Activated CD8-positive, alpha-beta T cell treated with anti-CD3 and anti-CD28 coated beads for 36 hours (primary cell): ENCODE measurements at places on chromosomes 3 and 15. TPM values are rescaled to one million over a fixed set of nuclear protein-coding genes. Genes with fewer than 3 reads are reported as not detected.

The PAQR5 gene
- not detected for total RNA-seq

The ZNF80 gene
- total RNA-seq = 1.8 TPM

The MESP2 gene
- total RNA-seq = not detected

The RAB27A gene
- total RNA-seq = 122 TPM

The THUMPD3 gene
- total RNA-seq = 66.3 TPM

The XYLB gene
- total RNA-seq = 4.4 TPM

The TMEM44 gene
- 5.0 TPM for total RNA-seq

The STXBP5L gene
- total RNA-seq = not detected

The PLCL2 gene
- total RNA-seq = 19.4 TPM

The OXTR gene
- total RNA-seq = 1.1 TPM

The DUOXA2 gene
- total RNA-seq = not detected

The CDCP1 gene
- 0.36 TPM for total RNA-seq

The GP5 gene
- 0.72 TPM for total RNA-seq

The MINDY4B gene
- total RNA-seq = not detected

The TM4SF18 gene
- not detected for total RNA-seq

The SLC28A1 gene
- not detected for total RNA-seq

The CD86 gene
- total RNA-seq = 0.43 TPM

The MCCC1 gene
- total RNA-seq = 35.0 TPM

The STARD9 gene
- total RNA-seq = 6.4 TPM

The GOLGA6A gene
- total RNA-seq = not detected

- H3K27me3 ChIP-seq = no peaks in the 10 kb centered on the region
- no peak overlapping the region for H3K27ac ChIP-seq
- DNase-seq = peak; percentile 40
- no peaks in the 10 kb centered on the region for H3K36me3 ChIP-seq
These were observed 131.6 kb downstream of the AQP9 start for GRCh38 chr15:58269455-58270414.

- H3K27me3 ChIP-seq = peaks cover 2% of the 10 kb centered on the region
- no peaks in the 10 kb centered on the region for H3K4me1 ChIP-seq
- H3K36me3 ChIP-seq = peaks cover 8% of the 10 kb centered on the region
These were observed 93.1 kb downstream of the C3orf70 start for GRCh38 chr3:185059766-185060165.

DNA sequence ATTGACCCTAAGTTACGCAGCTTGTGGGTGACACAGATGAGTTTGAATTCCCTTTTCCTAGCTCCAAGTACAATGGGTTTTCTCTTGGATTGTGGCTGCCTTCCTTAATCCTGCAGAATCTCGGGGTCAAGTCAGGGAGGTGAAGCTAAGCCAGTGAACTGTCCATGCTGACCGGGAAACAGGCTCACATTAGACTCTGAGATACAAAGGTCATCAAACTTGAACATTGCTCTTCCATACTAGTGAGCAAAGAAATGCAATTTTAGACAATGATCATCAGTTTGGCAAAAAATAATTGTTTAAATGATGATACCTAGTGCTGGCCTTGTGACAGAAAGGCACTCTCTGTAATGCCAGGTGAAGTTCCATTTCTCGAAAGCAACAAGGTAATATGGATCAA is 31.6 kb downstream of the SLC6A1 start:
- peaks cover 2% of the 10 kb centered on the region for H3K27me3 ChIP-seq
- DNase-seq = no peak
- H3K4me3 ChIP-seq = no peak overlapping the region
- no peaks in the 10 kb centered on the region for H3K36me3 ChIP-seq
- H3K27ac ChIP-seq = no peak overlapping the region

GRCh38 chr3:175729466-175729865 is 870.3 kb downstream of the NAALADL2 start:
- DNase-seq = no peak
- no peaks in the 10 kb centered on the region for H3K36me3 ChIP-seq
- no peak overlapping the region for H3K27ac ChIP-seq
- no peak overlapping the region for H3K4me3 ChIP-seq
- H3K27me3 ChIP-seq = no peaks in the 10 kb centered on the region
- no peaks in the 10 kb centered on the region for H3K4me1 ChIP-seq

DNA sequence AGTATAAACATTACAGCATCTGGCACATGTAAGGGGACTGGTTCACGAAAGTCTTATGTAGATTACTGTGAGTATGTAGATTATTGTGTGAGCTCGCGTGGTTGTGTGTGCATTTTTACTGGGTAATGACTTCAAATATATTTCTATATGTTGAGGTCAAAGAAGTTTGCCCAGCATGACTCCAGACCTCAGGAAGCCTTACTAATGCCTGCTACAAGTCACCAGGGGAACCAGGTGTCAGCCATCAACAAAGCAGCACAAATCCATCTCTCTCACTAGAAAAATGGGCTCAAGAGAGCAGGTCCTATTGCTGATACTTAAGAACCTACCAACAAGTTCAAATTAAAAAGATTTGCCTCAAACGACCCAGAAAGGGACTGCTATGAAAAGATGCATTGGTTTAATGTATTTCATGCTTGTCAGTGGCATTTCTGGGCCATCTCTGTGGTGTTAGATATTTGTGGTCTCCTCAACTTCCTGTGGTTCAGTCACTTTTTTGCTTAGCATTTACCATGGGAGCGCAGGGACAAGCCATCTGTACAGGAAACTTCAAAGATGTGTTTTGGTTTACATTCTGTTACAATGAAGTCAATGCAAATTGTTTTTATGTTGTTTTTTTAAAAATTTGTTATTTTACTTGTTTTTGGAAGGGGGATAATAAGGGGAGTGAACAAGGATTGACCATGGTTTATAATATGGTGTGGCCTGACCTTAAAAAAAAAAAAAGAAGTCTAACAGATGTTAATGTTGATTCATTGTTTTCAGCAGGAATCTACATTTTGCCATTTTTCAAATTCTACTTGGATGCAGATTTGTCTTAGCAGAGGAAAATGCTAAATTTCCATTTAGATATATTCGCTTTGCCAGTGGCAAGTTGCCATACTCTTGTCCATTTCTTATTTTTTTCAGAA is 172.1 kb upstream of the ADAMTS9 start:
- H3K27me3 ChIP-seq = no peaks in the 10 kb centered on the region
- no peak for DNase-seq
- no peaks in the 10 kb centered on the region for H3K4me1 ChIP-seq
- no peak overlapping the region for H3K4me3 ChIP-seq
- no peak overlapping the region for H3K27ac ChIP-seq
- no peaks in the 10 kb centered on the region for H3K36me3 ChIP-seq

GRCh38 chr15:41666353-41666920 is 6.2 kb downstream of the MGA start:
- no peak overlapping the region for H3K4me3 ChIP-seq
- DNase-seq = no peak
- H3K27me3 ChIP-seq = no peaks in the 10 kb centered on the region
- H3K4me1 ChIP-seq = peaks cover 57% of the 10 kb centered on the region
- peaks cover 23% of the 10 kb centered on the region for H3K36me3 ChIP-seq

DNA sequence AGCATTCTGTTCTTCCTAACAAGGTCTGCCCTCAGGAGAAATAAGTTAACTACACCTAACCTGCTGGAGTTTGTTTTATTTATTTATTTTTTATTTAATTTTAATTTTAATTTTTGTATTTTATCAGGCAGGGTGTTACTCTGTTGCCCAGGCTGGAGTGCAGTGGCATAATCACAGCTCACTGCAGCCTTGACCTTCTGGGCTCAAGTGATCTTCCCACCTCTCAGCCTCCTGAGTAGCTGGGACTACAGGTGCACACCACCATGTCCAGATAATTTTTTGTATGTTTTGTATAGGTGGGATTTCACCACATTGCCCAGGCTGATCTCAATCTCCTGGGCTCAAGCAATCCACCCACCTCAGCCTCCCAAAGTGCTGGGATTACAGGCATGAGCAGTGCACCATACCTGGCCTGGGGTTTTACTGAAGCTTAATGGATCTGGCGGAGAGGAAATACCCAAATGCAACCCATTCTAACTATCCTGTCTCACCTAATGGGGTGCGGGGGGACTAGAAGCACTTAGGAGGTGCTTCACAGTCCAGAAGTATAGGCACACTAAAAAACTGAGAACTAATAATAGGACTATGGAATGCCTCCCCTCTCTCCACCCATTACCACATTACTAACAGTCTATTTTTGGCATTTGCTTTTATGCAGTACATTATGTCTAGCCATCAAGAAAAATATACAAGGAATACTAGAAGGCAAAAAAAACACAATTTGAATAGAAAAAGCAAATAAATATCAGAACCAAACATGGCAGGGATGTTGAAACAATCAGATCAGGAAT is 61.4 kb downstream of the TTBK2 start:
- H3K4me3 ChIP-seq = no peak overlapping the region
- peaks cover 20% of the 10 kb centered on the region for H3K36me3 ChIP-seq
- no peak overlapping the region for H3K27ac ChIP-seq
- DNase-seq = no peak
- no peaks in the 10 kb centered on the region for H3K27me3 ChIP-seq
- H3K4me1 ChIP-seq = no peaks in the 10 kb centered on the region

DNA sequence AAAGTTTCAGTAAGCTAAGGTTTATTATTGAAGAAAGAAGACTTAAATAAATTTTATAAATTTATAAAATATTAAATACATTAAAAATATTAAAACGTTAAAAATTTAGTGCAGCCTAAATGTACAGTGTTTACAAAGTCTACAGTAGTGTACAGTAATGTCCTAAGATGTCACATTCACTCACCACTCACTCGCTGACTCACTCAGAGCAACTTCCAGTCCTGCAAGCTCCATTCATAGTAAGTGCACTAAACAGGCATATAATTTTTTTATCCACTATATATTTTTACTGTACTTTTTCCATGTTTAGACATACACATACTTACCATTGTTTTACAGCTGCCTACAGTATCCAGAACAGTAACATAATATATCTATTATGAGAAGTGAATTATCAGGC is 51.5 kb downstream of the TJP1 start:
- H3K27ac ChIP-seq = no peak overlapping the region
- H3K4me1 ChIP-seq = no peaks in the 10 kb centered on the region
- no peaks in the 10 kb centered on the region for H3K36me3 ChIP-seq
- peaks cover 19% of the 10 kb centered on the region for H3K27me3 ChIP-seq

GRCh38 chr3:81851176-81851575 is 89.7 kb upstream of the GBE1 start:
- H3K27ac ChIP-seq = no peak overlapping the region
- DNase-seq = no peak
- no peaks in the 10 kb centered on the region for H3K27me3 ChIP-seq
- no peaks in the 10 kb centered on the region for H3K36me3 ChIP-seq

- H3K27me3 ChIP-seq = no peaks in the 10 kb centered on the region
- DNase-seq = no peak
- H3K4me1 ChIP-seq = no peaks in the 10 kb centered on the region
- no peak overlapping the region for H3K4me3 ChIP-seq
These were observed 477.1 kb downstream of the IGSF11 start for GRCh38 chr3:118557513-118557912.

GRCh38 chr3:186612721-186613636 is at the start of gene AHSG:
Gene AHSG, plus strand, starts transcription at chr3:186613060. Its CDS starts 82 bp downstream, at chr3:186613142.
- no peak within 1 kb of the TSS for H3K27ac ChIP-seq
- DNase-seq = no peak
- H3K4me1 ChIP-seq = peaks cover 22% of the 10 kb centered on the region
- H3K36me3 ChIP-seq = no peaks in the 10 kb centered on the region

DNA sequence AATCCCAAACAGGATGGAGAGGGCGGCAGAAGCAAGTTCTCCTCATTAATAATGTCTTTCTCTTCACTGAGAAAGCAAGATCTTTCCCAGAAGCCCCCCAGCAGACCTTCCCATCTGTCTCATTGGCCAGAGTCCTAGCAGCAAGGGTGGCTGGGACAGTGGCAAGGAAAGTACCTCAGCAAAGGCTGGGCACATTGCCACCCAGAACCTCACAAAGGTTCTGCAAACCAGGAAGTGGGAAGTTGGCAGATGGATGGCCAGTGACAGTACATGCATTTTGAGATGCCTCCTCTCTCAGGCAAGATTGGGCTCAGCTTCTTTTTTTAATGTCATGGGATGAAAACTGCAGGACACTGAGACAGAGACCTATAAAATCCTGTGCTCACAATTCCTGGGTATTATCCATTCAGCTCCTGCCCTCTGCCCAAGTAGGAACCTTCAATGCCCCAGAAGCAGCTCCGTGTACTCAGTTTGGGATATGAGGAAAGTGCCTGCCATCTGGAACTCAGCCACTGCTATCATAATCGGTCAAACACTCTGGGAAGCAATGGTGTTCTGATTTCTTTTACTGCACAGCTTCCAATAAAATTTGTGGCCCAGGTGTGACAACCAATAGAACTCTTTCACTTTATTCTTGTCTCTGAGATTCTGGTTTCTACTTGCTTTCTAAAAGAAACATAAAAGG is 25.5 kb downstream of the DPH3 start:
- H3K4me1 ChIP-seq = peaks cover 8% of the 10 kb centered on the region
- no peaks in the 10 kb centered on the region for H3K36me3 ChIP-seq
- H3K27ac ChIP-seq = no peak overlapping the region
- no peak overlapping the region for H3K4me3 ChIP-seq
- no peak for DNase-seq
- peaks cover 4% of the 10 kb centered on the region for H3K27me3 ChIP-seq

- H3K36me3 ChIP-seq = peaks cover 1% of the 10 kb centered on the region
- no peak overlapping the region for H3K27ac ChIP-seq
- no peak overlapping the region for H3K4me3 ChIP-seq
- no peaks in the 10 kb centered on the region for H3K27me3 ChIP-seq
These were observed 515.1 kb downstream of the GABRG3 start for GRCh38 chr15:27486051-27486450.

DNA sequence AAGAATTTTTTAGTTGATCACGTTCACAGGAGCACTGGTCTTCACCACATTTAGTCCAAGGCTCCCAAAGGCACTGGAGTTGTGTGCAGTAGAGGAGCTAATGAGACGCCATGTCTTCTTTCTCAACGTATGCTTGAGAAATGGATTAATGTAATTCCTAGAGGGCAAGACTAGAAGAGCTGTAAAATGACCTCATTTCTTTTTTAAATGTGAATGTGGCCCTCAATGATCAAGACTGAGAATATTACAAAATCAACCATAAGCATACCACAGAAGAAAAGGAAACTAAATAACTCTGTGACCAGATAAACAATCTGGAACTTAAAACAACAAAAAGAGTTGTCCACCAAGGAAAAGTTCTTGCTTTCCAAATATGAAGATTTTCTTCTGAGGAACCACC is 112.1 kb upstream of the THBS1 start:
- no peaks in the 10 kb centered on the region for H3K4me1 ChIP-seq
- H3K27ac ChIP-seq = no peak overlapping the region
- H3K36me3 ChIP-seq = no peaks in the 10 kb centered on the region
- H3K4me3 ChIP-seq = no peak overlapping the region

GRCh38 chr15:80866936-80867335 is 87.8 kb downstream of the CEMIP start:
- H3K36me3 ChIP-seq = no peaks in the 10 kb centered on the region
- no peak overlapping the region for H3K4me3 ChIP-seq
- H3K4me1 ChIP-seq = no peaks in the 10 kb centered on the region
- no peak for DNase-seq
- H3K27me3 ChIP-seq = no peaks in the 10 kb centered on the region

- H3K4me3 ChIP-seq = no peak overlapping the region
- H3K27me3 ChIP-seq = no peaks in the 10 kb centered on the region
- no peak overlapping the region for H3K27ac ChIP-seq
- H3K4me1 ChIP-seq = no peaks in the 10 kb centered on the region
These were observed 793.5 kb downstream of the ROBO1 start for GRCh38 chr3:78974181-78974790.

DNA sequence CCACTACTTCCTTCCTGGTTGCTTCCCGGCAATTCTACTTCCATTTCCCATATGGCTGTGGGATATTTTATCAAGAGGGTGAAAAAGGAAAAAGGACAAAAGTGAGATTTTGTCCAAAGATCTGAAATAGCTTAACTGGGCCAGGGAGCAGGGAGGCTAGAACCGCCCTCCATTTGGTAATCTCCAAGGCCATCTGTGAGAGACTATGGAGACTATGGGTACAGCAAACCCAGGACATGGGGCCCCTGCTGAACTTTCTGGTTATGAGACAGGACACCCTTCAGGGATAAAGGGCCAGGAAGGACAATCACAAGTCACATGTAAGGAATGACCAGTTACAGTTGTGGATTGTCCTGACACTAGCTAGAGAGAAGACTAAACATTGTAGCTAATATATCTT is 24.3 kb downstream of the ZSCAN2 start:
- H3K27ac ChIP-seq = no peak overlapping the region
- no peaks in the 10 kb centered on the region for H3K27me3 ChIP-seq
- no peak overlapping the region for H3K4me3 ChIP-seq
- DNase-seq = no peak
